Activated CD4-positive, CD25-positive, alpha-beta regulatory T cell (primary cell): ENCODE measurements at places on chromosomes 1 and 21.

GRCh38 chr1:108504447-108504846, 54.3 kb downstream of the NBPF6 start:
- DNase-seq: no peak

DNA sequence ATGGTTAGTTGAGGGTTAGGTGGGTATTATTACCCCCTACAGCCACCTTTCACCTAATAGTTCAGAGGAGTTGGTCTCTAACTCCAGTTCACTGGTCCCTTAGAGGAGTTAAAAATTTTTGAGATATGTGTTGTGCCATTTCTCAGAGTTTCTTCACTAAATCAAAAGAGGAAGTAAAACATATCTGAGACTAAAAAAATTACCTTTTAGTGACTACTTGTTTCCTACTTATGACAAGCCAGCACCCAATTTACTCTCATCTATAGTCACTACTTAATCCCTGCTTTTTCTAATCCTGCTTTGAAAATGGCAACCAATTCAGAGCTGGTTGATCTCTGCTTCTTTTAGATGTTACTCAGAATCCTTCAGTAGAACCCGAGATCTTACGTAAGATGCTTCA, 1316.8 kb upstream of the B3GALT2 start:
- no peak for DNase-seq

DNA sequence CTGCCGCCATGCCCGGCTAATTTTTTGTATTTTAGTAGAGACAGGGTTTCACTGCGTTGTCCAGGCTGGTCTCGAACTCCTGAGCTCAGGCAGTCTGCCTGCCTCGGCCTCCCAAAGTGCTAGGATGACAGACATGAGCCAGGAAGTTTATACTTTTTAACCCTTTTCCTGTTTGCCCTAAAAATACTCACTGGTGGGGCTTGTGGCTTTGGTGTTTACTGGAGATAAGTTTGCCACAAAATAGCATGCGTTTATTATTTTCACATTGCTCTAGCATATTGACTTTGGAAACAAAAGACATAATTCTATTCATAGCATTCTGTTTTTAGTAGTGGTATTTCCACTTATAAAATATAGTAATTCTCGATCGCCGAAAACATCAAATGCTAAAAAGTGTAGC, 19.8 kb upstream of the GTF2B start:
- no peak for DNase-seq

GRCh38 chr1:12448746-12449177, 169.2 kb downstream of the DHRS3 start:
- DNase-seq: no peak

DNA sequence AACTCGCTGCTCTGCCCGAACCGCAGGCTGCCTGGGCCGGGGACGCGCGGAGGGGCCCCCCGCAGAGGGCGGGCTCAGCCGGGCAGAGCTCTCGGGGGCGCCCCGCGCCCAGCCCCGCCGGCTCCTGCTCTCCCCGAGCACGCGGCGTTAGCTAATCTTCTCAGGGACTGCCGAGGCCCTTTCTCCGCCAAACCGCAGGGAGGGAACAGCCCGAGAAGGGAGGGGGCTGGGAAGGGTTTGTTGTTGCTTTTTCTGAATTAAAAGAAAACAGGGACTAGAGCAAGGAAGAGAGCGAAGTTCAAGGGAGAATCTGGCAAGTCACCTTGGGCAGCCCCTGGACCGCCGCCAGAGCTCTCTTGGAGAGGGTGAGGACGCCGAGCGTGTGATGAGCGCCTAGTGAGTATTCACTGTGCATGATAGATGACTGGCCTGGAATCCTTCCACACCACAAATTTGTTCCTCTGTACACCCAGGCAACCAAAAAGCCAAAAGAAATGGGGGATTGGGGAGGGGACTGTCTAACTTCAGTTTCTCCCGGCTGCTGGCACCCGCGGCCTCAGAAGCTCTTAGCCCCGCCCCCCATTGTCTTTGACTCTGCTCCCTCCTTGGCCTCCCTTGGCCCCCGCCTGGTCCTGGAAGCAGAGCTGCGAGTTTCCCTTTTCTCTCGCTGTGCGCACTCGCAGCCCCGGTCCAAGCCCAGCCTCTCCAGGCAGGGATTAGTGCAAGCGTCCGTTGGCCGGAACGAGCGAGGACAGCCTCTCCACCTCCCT, 19.7 kb upstream of the LMX1A start:
- no peak for DNase-seq

DNA sequence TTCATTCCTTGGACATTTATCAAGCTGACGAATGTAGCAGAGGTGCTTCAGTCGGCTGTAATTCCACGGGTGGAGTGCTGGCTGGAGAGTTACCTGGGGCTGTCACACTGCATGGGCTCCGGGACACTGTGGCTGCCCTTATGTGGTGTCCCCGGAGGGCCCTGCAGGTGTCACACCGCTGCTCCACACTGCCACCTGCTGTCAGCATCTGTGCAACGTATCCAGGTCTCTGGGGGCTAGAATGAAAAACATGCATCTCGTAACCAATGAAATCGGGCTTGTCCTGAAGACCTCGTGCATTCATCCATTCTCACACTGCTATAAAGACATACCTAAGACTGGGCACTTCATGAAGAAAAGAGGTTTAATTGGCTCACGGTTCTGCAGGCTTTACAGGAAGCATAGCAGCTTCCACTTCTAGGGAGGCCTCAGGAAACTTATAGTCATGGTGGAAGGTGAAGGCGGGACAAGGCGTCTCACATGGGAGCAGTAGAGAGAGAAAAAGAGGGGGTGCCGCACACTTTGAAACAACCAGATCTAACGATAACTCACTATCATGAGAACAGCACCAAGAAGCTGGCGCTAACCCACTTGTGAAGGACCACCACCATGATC, 46.7 kb upstream of the PCBP3 start:
- peak; percentile 79 for DNase-seq

DNA sequence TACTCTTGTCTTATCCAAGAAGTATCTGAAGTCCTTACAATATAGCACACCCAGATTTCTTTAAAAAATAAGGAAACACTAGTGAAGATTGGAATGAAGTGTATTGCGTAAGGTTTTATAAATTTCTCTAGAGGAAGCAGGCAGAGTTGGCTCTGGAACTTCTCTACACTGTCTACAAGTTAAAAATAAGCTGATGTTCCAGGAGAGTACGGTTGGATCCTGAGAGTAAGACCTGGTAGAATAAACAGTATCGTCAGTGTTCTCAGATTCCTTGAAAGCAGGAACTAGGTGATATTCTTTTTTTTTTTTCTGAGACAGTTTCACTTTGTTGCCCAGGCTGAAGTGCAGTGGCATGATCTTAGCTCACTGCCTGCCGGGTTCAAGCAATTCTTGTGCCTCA, 107.9 kb downstream of the USP25 start:
- DNase-seq: no peak

- no peak for DNase-seq
Measured at GRCh38 chr1:11397151-11397901, 81.6 kb upstream of the DISP3 start.

- DNase-seq: no peak
Measured at GRCh38 chr1:208615371-208615770, 371.2 kb upstream of the PLXNA2 start.

DNA sequence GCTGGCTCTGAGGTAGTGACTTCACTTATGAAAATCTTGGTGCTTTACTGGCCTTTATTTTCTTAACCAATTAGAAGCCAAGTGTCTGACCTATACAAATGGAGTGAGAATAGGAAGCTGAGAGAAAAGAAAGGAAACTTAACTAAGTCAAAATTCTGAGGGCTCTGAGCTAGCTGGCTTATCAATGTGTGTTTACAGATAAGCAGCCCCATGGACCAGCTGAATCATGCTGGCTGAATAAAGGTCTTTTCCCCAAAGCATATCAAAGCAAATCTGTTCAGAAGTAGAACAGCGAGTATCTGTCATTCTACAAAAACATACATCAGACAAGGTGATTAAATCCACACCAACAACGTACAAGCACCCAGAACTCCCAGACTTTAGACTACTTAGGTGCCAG, 117.2 kb downstream of the BRINP2 start:
- no peak for DNase-seq

DNA sequence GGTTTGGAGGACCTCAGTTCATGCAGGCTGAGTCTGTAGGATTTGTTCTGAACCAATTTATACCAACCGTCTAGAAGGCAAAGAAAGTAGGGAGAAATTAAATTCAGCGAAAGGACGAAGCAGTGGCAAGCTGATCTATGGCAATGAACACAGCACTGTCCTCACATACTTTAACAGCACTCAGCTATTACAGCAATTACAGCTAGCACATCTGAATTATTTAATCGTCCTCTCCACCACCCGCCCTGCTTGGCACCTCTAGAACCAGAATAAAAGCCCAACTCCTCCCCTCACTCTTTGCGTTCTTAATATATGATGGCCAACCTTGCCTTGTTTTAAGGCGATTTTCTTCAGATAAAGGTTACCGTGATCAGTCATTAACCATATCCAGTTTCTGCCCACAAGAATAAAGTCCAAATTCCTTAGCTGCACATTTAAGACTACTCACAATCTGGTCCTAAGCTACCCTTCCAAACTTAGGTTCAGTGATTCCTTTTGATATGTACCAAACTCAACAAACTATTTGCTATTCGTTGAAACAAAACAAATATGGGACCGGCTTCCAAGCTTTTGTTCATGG, 169.4 kb upstream of the ESRRG start:
- DNase-seq: no peak

GRCh38 chr1:98849969-98850636, 154.6 kb downstream of the PLPPR5 start:
- no peak for DNase-seq

- DNase-seq: no peak
Measured at GRCh38 chr1:19477284-19478249, 7.8 kb downstream of the CAPZB start.
